ENCODE measurements at places on chromosomes 2 and 18.

GRCh38 chr2:88265352-88266303, 95.5 kb downstream of the THNSL2 start:
- DNase-seq, result no peak

- DNase-seq, result peak; percentile 8
Observed at GRCh38 chr18:11946756-11947155, 34.6 kb upstream of the IMPA2 start.

GRCh38 chr2:217844696-217845095, 158.1 kb downstream of the TNS1 start:
- no peak for DNase-seq

DNA sequence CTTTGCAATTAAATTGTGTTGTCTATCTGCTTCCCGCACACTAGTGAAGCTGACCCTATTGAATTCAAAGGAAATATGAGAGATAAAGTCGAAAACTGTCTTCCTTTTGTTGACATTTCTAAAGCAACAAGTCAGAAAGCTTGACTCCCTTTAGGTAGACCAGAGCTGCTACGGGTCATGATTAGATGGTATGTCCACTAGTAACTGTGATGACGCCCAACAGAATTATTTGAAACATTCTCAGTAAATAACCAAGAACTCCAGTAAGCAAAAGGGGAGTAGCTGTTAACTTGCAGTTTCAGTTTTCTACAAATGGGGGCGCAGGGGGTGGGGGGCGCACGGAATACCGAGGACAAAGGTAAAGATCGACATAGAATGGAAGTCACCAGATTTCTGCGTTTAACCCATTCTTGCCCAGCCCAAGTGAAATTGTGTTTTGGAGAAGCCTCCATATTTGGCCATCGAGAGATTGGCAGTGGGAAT, 56.4 kb downstream of the CRIM1 start:
- DNase-seq, result no peak

DNA sequence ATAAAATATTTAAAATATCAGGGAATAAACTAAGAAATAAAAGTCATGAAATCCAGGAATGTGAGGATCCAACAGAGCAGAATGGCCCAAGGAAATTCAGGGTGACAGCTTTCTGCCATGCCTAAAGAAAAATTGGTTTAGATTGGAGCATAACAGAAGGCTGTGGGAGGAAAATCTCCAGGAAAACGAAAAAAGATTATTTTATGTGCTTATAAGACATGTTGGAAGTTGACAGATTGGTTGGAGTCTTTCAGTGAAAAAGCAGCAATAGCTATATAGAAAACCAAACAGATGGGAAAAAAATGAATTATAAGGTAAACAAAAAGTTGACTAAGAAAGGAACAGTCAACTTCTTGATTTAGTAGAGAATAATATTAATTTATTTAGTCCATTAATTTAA, 203.9 kb downstream of the ZRANB3 start:
- no peak for DNase-seq

DNA sequence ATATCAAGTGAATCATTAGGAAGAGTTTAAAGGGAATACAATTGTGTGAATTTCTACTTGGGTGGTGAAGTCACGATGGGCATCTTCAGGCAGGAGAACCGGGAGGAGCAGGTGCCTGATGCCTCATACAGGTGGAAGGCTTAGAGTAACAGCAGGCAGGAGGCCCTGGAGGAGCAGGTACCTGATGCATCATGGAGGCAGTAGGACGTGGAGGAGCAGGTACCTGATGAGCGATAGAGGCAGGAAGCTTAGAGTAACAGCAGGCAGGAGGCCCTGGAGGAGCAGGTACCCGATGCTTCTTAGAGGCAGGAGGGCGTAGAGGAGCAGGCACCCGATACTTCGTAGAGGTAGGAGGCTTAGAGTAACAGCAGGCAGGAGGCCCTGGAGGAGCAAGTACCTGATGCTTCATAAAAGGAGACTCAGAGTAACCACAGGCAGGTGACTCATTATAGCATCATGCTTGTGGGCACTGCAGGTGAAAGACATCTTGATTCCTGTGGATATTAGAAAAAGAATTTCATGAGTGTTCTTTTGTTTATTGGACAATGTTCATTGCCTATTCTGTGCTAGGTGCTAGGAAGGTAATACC, 133.9 kb downstream of the ATP9B start:
- no peak for DNase-seq

GRCh38 chr2:130951018-130951417, 114.3 kb downstream of the ARHGEF4 start:
- DNase-seq, result no peak

GRCh38 chr2:53970724-53971602, at the start of gene PSME4:
PSME4 (minus strand) TSS chr2:53970993; CDS start chr2:53970784, 209 bp downstream.
- peak; percentile 89 for DNase-seq

GRCh38 chr18:58004317-58004716, 39.7 kb upstream of the NEDD4L start:
- no peak for DNase-seq

- DNase-seq, result peak; percentile 23
Observed at GRCh38 chr2:120503793-120504571, 158.0 kb downstream of the INHBB start.

DNA sequence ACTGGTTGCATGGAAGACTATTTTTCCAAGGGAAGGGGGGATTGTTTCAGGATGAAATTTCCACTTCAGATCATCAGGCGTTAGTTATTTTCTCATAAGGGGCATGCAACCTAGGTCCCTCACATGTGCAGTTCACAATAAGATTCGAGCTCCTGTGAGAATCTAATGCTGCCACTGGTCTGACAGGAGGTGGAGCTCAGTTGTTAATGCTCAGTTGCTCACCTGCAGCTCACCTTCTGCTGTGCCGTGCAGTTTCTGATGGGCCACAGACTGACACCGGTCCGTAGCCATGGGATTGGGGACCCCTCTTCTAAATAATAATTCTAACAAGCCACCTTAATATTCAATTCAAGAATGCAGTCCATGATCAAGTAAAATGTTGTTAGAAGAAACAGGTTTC, 34.9 kb downstream of the PLCL1 start:
- no peak for DNase-seq

DNA sequence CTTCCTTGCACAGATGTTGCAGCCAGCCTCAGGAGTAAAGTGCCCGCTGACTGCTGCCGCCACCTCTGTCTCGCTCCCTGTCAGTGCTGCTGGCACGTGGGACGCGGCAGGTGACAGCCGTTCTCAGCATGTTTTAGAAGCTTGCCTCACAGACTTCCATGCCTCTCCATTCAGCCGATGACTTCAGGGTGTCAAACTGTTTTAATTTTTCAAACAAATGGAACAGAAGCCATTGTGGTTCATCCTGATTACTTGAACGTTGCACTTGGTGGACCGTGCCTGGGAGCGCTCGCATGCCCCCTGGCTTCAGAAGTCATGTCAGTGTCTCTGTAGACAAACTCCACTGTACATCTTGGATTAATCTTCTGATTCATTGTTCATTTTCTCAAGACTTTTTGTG, 62.7 kb upstream of the EML6 start:
- no peak for DNase-seq

GRCh38 chr2:54029721-54030395, 59.1 kb upstream of the PSME4 start:
- no peak for DNase-seq

DNA sequence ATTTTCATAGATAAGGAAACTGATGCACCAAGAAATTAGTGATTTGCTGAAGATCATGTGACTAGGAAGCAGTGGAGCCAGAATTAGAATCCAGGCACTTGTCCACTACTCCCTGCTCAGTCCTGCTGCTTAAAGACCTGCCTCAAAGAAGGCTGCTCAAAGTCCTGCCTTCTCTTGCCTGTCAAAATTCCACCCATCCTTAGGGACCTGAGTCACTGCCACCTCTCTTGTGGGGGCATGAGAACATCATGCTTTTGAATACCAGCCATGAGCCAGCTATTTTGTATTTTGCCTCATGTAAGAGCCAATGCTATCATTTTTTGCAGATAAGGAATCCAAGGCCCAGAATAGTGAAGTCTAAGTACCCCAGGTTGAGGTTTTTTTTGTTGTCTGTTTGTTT, 47.1 kb downstream of the DDX1 start:
- no peak for DNase-seq

DNA sequence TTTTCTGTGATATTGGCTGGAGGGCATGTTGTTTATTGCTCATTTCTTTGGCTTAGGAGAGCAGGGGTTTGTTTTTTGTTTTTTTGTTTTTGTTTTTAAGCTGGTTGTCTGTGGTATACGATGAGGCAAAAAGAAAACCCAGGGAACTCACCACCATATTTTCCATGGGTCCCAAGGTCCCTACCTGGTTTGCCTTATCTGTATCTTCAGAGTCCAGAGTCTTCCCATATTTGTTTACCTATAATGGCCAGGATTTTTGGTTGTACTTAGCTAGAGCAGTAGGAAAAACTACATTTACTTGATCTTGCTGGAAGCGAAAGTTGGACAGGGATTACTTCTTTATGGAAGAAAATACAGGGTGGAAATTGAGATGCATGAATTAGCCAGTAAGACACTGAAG, 9.5 kb downstream of the LCLAT1 start:
- no peak for DNase-seq

DNA sequence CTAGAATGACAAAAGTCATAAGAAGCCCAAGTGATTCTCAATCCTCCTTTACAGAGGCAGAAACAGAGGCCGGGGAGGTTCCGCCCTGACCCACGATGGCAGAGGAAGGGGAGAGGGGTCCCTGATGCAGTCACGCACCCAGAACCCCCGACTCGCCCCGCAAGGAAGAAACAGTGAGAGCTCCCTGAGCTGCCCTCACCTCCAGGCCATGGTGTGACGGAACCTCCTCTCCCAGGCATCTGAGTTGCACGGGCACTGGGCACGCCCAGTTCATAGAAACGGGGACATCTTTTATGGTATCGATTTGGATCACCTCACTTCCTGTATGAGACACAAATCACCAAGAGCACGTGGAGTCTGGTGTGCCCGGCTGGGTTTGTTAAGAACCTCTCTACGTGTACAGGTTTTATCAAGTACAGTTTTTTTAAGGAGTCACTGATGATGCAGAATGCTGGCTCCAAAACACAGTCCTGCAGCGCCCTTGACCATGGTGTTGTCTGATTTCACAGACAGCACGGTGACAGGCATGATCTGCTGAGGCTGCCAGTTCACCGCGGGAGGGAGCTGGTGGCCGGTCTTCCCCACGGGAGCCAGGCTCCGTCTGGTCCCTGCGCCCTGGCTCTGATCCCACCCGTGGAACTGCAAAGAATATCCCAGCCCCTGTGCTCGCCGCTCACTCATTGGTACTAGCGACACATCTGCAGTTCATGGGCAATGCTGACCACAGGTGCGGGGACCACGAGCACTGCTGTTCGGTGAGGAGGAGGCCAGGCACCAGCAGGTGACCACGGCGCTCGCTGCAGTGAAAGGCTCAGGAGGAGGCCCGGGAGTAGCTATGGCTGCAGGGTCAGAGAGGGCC, 35.6 kb downstream of the PXDN start:
- DNase-seq, result peak; percentile 32

DNA sequence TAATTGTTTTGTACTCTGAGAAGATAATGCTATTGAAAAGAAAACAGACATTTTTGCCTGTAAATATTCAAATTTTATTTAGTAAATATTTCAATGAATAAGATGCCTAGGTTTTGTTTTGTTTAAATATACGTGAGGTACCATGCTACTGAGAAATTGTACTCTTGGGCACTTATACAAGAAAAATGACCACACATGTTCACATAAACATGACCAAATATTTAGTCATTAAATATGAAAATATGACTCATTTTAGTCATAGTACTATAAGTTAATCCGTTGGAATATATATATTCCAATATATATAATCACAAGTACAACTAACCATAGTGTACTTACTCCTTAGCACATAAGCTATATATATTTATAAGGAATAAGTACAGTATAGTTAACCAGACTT, 56.7 kb upstream of the ZNF804A start:
- DNase-seq, result no peak

GRCh38 chr2:14713248-14713647, 80.7 kb downstream of the LRATD1 start:
- no peak for DNase-seq

All from NCI-H510A (cell line).